DMS79 treated with DMSO at 0.1 percent for 48 hours (cell line): ENCODE measurements at places on chromosomes 6 and 20.

DNA sequence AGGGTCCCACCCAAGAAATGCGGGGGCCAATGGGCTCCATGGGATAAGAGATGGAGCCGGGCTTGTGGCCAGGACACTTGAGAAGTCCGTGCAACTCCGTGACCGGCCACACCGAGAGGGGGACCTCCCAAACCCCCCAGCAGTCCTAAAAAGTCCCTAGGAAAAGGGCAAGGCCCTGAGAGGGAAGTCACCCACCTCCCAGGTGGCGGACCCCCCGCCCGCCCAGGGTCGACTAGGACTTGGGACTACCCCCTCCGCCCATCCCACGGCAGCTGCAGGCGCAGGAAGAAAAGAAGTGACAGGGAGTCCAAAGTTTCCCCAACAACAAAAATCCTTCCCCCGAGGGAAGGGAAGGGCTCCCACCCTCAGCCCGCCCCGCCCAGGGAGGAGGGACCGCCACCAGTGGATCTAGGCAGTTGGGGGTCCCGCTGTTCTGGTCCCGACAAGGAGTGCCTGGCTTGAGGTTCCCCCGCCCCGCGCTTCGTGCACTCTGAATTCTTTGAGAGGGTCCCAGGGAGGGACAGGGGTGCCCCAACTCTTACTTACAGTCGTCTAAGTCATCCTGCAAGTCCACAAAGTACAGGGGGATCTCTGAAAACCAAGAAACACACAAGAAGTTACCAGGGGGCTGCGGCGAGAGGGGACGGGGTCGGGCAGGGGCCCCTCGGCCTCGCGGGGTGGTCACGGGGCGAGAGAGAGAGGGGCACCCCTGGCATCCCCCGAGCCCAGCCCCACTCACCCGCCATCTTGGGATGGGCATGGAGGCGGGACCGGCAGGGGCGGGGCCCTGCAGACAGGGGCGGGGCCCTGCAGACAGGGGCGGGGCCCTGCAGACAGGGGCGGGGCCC, 611 bp upstream of the RAB22A start:
- DNase-seq: no peak

DNA sequence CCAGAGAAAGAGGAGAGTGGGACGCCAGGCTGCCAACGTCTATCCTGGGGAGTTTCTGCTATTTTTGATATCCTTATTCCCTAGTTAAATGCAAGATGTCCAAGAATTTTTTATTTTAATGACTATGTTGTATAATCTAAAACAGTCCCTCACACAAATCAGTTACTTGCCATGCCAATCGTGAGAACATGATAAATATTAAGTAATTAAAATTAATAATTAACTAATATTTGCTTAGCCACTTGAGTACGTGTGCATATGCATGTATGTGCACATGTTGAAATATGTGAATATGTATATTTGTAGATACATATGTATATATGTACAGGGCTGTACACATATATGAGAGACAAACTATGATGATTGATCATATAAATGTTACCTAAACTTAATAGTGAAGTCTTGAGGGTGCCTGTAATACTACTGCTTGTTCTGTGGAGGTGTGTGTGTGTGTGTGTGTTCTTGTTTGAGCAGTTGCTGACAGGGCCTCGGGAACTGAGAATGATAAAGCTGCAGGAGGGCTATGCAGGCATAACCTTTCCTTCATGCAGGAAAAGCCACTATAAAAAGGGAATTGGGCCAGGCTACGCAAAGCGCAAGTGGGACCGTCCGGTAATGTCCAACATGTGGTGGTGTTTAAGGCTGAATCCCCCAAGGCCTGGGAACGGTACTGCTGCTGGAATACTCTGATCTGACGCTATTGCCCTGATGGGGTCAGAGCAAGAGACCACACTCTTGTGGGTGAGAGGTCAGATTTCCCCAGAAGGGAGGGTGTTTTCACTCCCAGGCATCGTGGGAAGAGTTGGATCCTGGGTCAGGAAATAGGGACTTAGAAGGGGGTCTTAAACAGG, 148.3 kb upstream of the TBX18 start:
- DNase-seq: no peak

GRCh38 chr6:120966321-120966720, 368.0 kb downstream of the TBC1D32 start:
- DNase-seq: no peak

- no peak for DNase-seq
These were observed 10.7 kb upstream of the SLA2 start for GRCh38 chr20:36656733-36657132.

GRCh38 chr6:150380256-150380655, 11.4 kb downstream of the IYD start:
- no peak for DNase-seq

- no peak for DNase-seq
These were observed 1.6 kb upstream of the TOMM6 start for GRCh38 chr6:41785689-41786450.

GRCh38 chr6:108156180-108156937, 9.5 kb upstream of the NR2E1 start:
- DNase-seq: peak; percentile 75

- no peak for DNase-seq
These were observed 116.1 kb downstream of the RIN2 start for GRCh38 chr20:19874040-19874727.

DNA sequence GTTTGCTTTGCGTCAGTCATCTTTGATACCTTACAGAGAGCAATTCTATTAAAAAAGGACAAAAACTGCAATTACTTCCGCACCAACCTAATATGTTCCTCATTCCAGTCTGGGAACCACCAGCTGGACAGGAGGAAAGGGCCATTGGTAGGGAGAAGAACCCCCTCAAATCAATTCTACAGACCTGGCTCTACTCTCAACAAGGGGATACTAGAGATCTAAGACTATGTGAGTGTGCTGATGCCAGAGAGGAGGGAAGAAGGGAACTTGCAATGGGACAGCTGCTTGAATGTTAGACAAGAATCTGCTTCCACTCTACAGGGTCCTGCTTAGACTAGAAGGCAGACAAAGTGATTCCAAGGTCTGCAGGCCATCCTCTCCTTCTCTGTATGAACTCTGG, 13.3 kb downstream of the MRPS18A start:
- DNase-seq: no peak

- no peak for DNase-seq
These were observed 6.6 kb downstream of the DLL1 start for GRCh38 chr6:170284126-170284773.

GRCh38 chr6:44603044-44603686, 215.7 kb downstream of the CDC5L start:
- DNase-seq: no peak

DNA sequence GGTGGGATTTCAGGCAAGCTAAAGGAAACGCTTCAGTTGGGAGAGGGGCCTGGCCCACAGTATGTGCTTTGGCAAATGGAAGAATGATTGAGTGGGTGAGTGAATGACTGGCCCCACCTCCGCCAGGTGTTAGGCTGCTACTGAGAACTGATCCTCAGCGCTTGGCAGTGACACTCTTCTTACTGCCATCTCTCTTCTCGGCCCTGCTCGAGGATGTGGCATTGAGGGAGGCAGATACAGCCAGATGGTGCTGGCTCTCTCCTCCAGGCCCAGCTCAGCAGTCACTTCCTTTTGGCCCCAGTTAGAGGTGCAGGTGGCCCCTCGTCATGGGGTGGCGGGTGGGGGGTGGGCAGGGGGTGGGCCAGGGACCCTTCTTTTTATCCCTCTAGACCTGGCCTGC, 38.9 kb upstream of the KCNK5 start:
- DNase-seq: peak; percentile 14

DNA sequence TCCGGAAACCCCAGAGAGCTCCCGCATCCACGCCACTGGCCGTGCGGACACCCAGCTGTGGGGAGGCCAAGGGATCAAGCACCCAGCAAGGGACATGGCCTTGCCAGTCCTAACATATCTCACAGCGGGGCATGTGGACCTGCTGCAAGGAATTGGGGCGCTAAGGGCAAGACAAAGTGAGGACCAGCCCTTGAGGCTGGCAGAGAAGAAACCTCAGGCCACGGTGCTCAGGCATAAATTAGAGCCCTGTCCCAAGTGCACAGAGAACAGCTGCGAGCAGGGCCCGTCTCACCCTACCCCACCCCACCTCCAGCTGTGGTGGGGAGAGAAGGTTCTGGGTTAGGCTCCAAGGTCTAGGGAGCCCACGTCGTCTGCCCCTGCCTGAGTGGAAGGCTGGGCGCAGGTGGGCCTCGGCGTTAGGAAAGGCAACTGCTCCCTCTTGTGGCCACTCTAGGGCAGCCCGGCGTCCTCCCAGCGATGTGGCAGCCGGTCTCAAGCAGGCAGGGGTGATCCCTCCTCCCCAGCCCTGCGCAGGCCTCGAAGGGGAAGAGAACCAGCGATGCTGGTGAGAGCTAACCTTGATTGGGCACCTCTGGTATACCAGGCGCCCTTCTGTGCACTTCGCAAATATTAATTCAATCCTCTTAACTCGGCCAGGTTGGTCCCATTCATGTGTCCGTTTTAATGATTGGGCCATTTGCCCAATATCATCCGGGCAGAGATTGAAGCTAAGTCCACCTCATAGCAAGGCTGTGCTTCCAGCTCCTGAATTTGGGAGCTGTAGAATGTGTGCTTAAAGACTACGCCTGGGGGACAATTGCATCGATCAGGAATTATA, 235.8 kb downstream of the NFATC2 start:
- DNase-seq: peak; percentile 30

- no peak for DNase-seq
These were observed 269.0 kb downstream of the HDGFL1 start for GRCh38 chr6:22838345-22838744.

- DNase-seq: no peak
These were observed 74.7 kb downstream of the MRPL14 start for GRCh38 chr6:44052419-44053023.

GRCh38 chr6:113330636-113330946, 526.6 kb upstream of the MARCKS start:
- no peak for DNase-seq

DNA sequence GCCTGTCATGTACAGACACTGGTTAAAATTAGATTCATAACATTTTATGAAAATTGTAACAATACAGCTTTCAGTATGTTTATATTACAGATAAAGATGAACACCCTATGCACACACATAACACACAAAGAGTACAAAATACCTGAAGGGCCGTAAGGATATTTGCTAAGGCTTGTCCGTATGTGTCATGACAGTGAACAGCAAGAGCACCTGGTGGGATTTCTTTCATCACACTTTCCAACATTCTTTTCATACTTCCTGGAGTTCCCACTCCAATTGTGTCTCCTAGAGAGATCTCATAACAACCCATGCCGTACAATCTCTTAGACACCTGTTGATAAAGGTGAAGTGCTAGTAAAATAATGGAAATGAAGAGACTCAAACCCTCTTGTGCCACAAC, 83.7 kb downstream of the HMGCLL1 start:
- DNase-seq: no peak

DNA sequence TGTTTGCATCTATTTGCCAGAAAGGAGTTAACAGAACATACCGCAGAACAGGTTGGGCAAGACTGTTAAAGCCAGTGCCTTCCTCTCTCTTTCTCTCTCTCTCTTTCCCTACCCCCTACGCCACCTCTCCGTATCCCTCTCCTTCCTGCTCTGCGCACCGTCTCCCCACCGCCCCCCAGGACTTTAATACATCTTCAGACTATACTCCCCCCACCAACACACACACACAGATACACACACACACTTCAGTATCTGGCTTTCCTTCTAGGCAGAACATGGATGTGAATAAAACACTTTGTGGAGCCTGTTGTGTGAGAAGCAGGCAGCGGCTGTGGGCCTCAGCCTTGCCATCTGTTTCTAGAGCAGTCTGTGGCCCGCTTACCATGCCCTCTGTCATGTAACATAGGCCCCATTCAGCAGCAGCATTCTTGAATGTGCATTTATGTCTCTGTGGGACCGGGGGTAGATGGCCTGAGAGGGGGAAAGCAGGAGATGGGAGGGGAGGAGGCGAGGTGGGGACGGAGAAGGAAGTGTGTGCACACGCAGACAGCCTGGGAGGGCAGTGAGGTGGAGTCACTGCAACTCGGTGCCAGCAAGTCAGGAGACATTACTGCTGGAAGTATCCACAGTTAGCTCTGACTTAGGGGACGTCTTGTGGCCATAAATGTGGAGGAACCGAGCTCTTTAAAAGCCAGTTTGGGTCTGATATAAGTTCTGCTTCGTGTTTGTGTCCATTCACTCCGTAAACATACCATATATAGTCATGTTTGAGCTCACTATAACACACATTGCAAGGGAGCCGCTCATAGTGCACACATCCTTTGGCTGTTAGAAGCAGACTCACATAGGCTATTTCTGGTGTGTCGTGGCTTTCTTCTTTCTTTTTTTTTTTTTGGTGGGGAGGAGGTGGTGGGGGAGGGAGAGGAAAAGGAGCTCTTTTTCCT, 38.4 kb downstream of the RREB1 start:
- peak; percentile 46 for DNase-seq

- DNase-seq: no peak
These were observed 85.4 kb downstream of the RREB1 start for GRCh38 chr6:7193122-7193521.

- DNase-seq: no peak
These were observed 237.8 kb upstream of the RIN2 start for GRCh38 chr20:19520261-19520660.

GRCh38 chr6:121157906-121158305, 176.4 kb downstream of the TBC1D32 start:
- DNase-seq: no peak

- DNase-seq: no peak
These were observed 87.9 kb upstream of the RBM24 start for GRCh38 chr6:17193106-17193775.

- DNase-seq: no peak
These were observed 233.4 kb downstream of the TBC1D7 start for GRCh38 chr6:13094781-13095425.

DNA sequence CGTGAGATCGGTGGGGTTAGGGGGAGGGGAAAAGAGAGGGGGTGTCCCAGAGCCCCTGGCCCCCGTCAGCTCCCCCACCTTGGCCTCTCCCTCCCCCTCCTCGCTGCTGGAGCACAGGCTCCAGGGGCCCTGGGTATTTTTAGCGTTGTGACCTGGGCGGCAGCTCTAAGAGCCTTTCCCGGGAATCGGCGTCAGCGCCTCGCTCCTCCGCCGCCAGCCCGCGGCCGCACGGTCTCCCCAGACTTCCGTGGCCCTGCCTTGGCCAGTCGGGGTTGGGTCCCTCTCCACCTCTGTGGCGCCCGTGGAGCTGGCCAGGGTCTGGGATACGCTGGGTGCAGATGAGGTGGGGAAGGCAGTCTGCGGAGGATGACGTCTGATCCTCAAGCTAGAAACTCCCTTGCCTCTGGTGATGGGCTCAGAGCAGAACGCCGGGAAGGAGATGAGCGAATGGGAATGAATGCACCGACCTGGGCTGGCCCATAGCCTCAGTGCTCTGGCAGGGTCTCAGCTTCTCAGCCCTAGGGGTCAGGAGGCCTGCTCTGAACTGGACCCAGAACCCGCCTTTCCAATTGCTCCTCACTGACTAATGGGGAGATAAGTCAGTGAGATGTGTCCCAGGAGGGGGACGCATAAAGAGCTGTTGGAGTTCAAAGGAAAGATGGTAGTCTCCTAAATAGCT, 883 bp upstream of the DBNDD2 start:
- DNase-seq: peak; percentile 6
